Activated CD4-positive, alpha-beta memory T cell treated with anti-CD3 and anti-CD28 coated beads for 36 hours (primary cell): ENCODE measurements at places on chromosomes 2 and 18. TPM values are rescaled to one million over a fixed set of nuclear protein-coding genes. Genes with fewer than 3 reads are reported as not detected.

Gene VSNL1
- total RNA-seq, result not detected

Gene CENPO
- 39.9 TPM for total RNA-seq

GRCh38 chr18:69649684-69650083, 249.0 kb downstream of the DOK6 start:
- DNase-seq, result no peak

DNA sequence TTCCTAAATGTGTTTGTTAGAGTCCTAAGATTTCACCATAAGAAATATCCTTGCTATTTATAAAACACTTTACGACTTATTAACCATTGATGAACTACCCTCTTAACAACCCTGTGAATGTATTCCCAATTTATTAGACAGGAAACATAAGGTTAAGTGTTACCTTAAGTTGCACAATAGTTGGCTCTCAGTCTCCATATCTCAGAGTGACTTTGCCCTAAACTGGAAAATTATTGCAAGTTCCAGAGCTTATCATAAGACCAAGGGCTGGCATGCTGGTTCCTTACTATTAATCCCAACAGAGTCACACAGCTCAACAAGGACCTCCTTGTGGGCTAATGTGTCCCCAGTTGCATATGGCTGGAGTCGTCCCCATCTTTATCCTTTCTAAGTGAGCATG, 165.8 kb downstream of the INSIG2 start:
- no peak for DNase-seq

DNA sequence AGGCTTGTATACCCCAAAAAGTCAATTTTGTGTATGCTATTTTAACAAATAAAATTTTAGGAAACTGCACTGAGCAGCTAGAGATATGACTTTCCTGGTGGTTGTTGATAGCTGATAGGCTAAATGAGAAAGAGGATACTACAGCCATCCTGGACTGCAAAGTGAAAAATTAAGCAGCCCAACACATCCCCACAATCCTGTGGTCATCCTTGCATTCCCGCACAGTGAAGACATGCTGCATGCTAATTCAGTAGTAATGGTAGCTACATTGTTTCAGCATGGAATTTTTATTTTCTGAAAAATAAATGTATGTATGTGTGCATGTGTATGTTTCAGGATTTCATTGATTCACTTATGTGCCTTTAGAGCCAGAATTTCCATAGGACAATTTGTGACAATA, 124.2 kb upstream of the CCDC68 start:
- no peak for DNase-seq
